ENCODE measurements at places on chromosomes 5 and 9.

DNA sequence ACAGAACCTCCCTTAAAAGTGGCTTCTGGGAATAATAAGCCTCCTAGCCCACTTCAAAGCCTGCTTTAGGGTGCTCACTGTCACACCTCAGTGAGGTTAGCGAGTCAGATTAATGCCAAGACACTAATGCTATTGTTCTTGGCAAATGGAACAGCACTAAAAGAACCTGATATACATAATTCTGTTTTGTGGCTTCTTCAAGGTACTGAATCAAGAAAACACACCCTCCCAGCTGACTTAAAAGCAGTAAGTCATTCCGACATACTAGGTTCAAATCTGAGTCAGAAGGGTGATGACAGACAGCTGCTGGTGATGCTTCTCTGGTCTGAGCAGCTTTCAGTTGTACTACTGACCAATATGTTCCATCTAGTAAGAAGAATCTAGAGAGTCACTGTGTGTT, 121.6 kb downstream of the OXCT1 start:
- peak; percentile 16 for DNase-seq

GRCh38 chr5:35852084-35852734, 4.5 kb upstream of the IL7R start:
- no peak for DNase-seq

- DNase-seq: no peak
Measured at GRCh38 chr5:114243281-114243971, 118.4 kb upstream of the KCNN2 start.

- no peak for DNase-seq
Measured at GRCh38 chr5:39309534-39309933, 54.8 kb downstream of the C9 start.

GRCh38 chr5:34499001-34499734, 157.0 kb upstream of the RAI14 start:
- no peak for DNase-seq

DNA sequence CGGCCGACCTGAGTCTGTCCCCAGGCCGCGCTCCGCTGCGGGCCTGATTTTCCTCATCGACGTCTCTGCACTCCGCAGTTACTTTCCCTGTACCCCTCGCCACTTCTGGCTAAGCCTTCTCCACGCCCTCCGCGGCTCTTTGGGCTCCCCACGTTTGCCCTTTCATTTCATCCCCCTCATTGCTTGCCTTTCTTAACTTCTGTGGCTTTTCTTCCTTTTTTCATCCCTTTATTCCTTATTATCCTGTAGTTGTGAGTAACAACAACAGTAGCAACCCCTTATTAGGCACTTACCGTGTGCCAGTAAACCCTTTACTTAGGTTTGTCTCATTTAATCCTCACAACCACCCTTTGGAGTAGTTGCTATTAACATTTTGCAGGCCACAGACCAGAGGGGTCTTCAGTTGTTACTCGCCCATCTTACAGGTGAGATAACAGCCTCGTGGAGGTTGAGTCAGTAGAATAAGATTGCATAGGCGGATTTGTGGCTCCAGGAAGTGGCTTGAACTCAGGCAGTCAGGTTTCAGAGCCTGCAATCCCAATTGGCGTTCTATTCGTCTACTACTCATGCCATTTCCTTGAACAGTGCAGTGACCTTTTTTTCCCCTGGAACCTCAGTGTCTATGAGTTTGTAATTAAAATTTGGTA, 724 bp downstream of the TCERG1 start:
- no peak for DNase-seq

GRCh38 chr5:43685252-43685950, 82.4 kb downstream of the NNT start:
- no peak for DNase-seq

DNA sequence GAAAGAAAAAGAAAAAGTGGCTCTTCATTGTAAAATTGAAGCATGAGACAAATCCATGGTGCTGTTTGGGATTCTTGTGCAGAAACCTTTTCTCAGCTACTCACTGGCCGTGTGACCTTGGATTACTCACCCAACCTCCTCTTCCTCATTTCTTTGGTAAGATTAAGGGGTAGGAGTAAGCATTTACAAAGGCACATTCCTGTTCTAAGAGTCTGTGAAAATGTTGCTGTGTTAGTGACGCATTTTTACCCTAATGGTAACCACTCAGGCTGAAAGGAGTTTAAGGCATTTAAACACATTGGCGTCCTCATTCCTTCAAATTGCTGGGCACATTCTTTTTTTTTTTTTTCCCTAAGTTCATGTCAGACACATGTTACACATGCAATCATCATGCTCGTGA, 4.3 kb downstream of the RAI14 start:
- no peak for DNase-seq

DNA sequence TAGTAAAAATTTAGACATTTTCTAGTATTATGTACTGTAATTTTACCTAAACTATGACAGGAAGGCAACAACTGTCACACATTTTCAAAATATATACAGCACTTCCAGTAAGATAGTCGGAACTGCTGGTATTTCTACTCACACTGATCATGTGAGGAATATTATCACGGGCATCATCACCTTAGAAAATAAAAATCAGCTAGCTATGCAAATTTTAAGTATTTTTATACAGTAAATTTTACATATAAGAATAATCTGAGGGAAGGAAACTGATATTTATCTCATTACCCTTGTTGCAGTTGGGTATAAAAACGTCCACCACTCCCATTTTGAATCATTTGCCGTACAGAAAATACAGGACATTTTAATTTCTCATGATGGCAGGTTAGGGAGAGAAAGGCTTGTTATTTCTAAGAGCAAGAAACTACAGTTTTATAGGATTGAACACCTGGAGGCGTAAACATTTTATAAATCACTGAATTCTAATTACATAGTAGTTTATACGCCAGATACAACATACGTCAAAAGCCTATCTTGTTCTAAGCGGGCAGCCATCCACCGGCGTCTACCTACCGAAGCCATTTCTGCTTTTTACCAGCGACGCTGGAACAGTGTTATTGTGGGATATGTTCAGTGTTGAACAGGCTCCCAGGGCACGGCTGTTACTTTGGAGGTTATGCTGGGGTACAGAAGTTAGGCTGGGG, 729 bp upstream of the TNPO1 start:
- DNase-seq: no peak

GRCh38 chr9:133130685-133131244, 9.7 kb upstream of the RALGDS start:
- DNase-seq: peak; percentile 78

- DNase-seq: no peak
Measured at GRCh38 chr9:14866200-14866749, 44.0 kb downstream of the FREM1 start.

DNA sequence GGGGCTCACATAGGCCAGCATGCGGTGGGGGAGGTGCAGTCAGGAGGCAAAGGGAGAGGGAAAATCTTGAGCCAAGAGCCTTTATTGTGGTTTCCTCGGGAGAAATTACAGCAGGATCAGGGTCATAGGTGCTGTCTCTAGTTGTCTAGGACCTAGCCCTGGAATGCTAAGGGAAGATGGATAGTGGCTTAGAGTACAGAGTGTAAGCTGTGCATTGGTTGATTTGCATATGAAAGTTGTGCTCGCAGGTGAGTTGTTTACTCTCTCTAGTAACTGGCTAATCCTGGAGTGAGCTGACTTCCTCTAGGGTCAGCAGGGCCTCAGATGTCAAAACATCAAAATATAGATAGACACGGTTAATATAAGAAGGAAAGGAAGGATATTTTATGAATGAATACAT, 877.7 kb downstream of the TLE4 start:
- DNase-seq: no peak

DNA sequence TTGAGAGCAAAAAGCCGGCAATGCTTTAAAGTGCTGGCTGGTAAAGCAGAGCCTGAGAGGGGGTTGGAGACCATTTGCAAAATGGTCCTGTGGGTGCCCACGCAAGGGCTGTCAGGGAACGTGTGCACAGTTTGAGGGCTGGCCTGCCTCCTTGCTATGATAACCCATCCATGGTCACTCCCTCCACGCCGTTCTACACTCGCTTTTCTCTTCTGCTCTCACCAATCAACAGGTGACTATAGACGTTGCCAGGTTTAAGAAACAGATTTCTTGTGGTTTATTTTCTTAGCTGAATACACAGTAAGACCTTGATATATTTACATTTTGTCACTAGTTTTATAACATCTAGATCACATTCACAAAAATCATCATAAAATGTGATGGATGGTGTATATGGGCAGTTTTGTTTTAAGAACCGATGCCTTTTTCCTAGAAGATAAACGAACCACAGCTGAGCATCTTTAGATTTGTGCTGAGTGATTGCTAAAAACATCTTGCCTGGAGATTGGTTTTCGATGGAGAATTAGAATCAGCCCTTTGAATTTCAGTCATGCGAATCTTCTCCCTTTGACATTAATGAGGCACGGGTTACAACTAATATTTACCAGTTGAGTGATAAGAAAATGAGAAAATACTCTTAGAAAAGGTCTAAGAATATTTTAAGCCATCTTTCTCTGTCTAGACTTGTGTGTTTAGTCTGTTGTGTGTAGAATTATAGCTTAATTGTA, 13.9 kb downstream of the MAP1B start:
- no peak for DNase-seq

- no peak for DNase-seq
Measured at GRCh38 chr5:31664566-31664965, 25.6 kb downstream of the PDZD2 start.

- DNase-seq: no peak
Measured at GRCh38 chr5:145479857-145480256, 355.3 kb downstream of the PRELID2 start.

DNA sequence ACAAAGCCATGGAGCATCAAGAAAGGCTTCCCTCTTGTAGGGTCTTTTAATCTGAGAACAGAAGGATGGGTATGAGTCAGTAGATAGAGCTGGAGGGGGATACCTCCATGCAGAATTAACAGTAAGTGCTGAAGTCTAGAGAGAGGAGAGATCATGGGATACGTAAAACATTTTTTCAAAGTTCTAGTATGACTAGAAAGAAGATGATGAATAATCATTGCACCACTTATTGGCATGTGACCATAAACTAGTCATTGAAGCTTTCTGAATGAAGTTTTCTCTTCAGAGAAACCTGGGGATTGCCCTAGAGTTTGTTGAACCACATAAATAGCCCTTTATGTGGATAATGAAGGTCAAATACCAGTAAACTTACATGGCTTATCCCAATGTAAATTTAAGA, 48.6 kb upstream of the PTPRD start:
- DNase-seq: no peak

DNA sequence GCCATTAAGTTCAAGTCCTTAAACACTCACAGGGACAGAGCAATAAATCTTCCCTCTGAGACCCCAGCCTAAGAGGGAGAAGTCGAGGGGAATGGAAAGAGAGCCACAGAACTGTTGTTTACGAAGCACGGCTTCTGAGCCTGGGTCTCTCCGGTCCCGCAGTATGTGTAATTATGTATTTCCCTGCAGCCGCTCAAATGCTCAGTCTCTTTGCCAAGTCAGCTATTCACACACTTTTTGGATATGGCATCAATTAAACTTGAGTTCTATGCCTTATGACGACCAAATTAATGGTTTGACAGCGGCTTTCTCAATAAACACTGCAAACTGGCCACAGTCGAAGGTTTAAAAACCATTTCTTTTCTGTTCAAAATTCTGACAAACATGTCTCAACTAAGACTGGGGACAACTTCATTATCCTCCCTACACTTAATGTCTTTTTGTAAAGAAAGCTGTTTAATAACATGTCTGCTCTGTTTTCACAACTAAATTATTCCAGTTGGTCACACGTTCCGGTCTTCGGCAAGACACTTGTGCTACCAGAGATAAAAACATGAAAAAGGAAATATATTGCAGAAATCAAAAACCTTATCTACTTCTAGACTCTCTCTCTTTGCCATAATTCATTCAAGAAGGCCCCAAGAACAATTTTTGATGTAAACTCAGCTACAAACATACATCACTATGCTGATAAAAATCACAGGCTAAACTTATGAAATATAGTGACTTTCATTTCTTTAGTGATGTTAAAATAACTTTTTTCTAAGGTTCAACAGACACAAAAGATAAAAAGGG, 203.2 kb downstream of the GAPVD1 start:
- DNase-seq: no peak

DNA sequence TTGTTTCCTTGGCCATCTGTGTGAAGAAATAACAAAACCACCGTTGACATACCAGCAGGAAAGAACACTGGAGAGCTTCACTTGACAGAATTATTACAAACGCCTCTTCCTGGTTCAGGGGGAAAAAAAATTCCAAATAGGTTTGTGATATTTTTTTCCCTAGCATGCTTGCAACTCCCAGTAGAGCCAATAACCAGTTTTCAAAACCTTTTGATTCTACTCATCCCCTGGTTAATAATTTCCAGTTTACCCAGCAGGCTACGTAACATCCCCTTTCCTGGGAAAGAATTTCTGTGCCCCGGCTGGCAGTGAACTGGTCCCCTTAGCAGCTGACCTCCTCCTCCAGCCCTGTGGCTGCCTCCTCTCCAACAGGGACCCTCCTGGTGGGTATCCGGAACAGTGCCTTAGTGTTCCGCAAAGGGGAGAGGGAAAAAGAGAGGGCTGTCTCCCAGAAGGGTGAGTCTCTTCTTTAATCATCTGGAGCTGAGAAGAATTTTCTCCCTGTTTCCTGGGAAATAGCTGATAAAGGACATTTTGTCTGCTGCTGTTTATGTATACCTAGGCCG, 72.8 kb upstream of the BOD1 start:
- DNase-seq: no peak

- no peak for DNase-seq
Measured at GRCh38 chr9:123678038-123678877, 251.7 kb downstream of the DENND1A start.

DNA sequence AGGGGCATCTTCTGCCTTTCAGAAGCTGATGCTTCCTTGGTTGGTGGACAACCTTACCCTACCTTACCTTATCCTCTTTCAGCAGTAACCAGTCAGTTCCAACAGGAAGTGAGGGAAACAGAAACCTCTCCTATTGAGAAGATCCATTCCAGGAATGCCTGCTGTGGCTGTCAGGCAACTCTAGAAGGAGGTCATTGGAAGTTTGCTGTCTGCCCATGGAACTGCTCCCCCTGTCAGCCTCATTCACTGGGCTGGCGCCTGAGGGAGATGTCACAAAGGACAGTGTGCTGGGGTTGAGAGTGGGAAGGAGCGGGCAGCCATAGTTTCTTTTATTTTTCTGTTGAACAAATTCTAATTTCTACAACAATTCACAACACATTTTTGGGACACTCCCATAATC, 54.7 kb downstream of the IRX1 start:
- DNase-seq: no peak
